ENCODE measurements at places on chromosomes 4 and X.

GRCh38 chr4:145697332-145697731 lies 17.4 kb downstream of the C4orf51 start:
- no peak for DNase-seq

GRCh38 chr4:147480502-147480890 lies 401 bp upstream of the EDNRA start:
- no peak for DNase-seq

- DNase-seq: no peak
Observed at GRCh38 chrX:152155766-152156310, 17.5 kb upstream of the MAGEA10 start.

- DNase-seq: no peak
Observed at GRCh38 chr4:41256740-41257256, at the start of gene UCHL1. UCHL1 (plus strand) TSS chr4:41256928; CDS start chr4:41256977, 49 bp downstream.

GRCh38 chr4:138697851-138698250 lies 317.7 kb upstream of the NOCT start:
- DNase-seq: no peak

- DNase-seq: no peak
Observed at GRCh38 chr4:99885063-99885664, 9.1 kb downstream of the LAMTOR3 start.

DNA sequence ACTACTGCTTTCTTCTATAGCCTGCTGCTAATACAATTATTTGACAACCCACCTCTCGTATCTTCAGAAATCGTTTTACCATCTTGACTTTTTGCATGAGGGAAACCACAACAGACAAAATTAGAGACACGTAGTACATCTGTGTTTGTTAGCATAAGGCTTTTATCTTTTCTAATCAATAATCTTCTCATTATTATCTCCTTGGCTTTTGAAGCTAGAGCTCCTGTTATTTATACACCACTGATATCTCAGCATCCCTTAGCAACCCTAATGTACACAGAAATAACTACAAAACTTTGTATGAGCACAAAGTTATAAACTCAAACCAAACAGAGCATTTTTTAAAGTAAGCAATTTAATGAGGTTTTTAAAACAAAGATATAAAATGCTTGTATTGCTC lies 39.7 kb downstream of the CORIN start:
- DNase-seq: no peak

GRCh38 chr4:75878246-75878756 lies 24.0 kb downstream of the PPEF2 start:
- no peak for DNase-seq

DNA sequence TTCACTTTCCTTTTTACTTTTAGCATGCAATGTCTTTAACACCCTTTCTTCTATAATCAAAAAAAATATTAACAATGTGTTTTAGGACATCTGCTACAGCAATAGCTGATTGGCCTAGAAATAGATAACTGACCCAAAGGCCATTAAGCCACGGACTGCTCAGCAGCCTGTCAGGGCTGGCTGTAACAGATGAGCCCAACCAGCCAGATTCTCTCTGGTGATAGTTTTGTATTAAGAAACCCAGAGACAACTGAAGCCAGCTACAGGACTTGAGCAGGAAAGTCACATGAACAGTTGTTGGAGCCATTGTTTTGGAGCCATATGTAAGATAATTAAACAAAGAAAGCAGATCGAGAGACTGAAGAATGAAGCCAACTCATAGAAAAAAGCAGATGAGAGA lies 80.3 kb downstream of the DDIT4L start:
- no peak for DNase-seq

GRCh38 chrX:139826065-139827044 lies 106.5 kb downstream of the ATP11C start:
- no peak for DNase-seq

DNA sequence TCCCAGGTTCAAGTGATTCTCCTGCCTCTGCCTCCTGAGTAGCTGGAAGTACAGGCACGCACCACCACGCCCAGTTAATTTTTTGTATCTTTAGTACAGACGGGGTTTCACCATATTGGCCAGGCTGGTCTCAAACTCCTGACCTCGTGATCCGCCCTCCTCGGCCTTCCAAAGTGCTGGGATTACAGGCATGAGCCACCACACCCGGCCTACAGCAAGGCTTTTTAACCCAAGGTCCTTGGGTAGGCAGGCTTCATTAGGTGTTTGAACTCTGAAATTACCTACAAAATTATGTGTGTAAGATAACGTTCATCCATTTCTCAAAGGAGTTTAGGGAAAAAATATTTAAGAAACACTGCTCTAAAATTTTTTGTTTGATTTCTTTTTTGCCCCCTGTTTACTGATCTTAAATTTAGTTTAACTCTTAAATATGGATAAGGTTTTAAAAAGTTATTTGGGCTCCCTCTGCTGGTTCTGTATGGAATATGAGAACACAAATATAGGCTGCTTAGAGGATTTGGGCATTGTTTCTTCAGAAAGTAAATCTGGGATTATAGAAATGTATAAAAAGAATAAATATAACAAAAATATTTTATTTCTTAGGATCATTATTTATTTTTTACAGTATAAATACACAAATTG lies 92.8 kb downstream of the CBR4 start:
- DNase-seq: no peak

- DNase-seq: no peak
Observed at GRCh38 chr4:118035309-118035708, 1.0 kb downstream of the NDST3 start.

GRCh38 chr4:37970702-37971101 lies 10.5 kb downstream of the PTTG2 start:
- DNase-seq: peak; percentile 43

DNA sequence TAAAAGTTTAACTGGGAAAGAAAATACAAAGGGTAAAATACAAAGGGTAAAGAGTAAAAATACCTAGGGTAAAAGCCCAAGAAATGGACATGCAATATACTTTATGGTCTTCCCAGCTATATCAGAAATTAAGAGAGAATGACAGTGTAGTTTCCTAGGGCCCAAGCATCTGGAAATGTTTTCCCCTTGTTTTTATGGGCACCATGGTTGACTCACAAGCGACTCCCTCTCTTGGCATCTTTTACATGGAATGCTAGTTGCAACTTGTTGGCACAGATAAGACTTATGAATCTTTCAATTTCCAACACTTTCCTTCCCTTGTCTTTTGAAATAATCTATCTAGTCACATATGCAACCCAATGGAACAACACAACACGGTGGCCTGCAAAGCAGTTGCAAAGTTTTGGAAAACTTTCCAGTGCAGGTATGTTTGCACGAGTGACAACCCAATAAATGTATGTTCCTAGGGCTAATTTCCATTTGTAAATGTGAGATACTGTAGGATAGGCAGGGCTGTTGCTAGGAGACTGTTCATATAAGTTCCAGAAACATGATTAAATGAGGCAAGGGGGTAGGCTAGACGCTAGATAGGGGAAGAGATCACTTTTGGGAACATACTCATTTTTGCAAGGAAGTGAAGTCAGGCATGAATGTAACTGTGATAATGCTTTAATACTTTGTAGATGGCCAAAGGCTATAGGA lies 36.4 kb upstream of the CWH43 start:
- DNase-seq: no peak

GRCh38 chr4:15242021-15242420 lies 185.8 kb upstream of the C1QTNF7 start:
- no peak for DNase-seq

DNA sequence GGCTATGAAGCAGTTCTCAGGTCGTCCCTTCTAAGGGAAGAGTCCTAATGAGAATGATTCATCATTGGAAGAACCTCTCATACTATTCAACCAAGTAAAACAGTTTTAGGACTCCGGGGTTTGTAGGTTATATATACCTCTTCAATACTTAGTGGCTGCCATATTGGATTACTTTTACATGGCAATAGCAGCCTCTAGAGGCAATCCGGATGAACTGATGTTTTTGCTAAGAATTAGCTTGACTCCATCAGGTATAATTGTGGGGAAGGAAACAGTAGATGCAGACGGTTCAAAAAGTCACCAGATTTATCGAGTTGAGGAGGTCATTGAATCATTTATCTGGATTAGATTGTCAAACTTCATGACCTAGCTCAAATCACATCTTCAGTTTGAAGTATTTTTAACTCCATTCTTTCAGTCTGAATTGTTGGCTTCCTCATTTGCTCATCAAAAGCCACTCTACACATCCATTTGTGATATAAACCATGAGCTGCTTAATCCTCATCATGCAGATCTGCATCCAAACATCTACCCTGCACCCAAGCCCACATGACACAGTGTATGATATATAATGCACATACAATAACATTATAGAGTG lies 28.4 kb downstream of the GUCY1B1 start:
- no peak for DNase-seq

DNA sequence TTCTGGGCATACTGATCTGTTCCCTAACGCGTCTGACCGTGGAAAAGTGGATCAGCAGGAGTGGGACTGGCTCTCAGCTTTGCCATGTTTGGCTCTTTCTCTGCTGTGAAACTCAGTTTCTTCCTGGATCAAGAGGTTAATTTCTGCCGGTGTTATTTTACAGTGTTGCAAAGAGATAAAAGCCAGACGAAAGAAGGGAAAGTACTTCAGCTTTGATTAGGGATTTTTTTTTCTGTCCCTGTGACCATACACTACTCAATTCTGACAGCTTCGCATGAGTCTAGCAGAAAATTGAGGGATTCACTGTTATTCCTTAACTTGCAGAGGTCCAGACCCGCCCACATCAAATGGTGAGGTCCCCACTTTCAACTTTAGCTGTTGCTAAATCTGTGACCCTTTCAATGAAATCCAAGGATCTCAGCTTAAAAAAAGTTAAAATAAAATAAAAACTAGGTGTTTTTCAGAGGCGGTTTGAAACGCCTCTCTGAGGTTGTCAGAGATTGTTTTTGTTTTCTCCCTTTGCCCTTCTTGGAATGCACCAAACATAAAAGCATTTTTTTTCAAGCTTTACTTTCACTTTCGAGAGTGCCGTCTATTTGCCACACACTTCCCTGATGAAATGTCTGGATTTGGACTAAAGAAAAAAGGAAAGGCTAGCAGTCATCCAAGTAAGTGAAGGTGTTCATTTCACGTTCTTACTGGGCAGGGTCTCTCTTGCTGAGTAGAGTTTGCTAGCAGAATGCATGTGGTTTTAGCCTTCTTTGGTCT lies at the start of gene TLR3:
Gene TLR3 (plus strand): TSS at position 576 of the 768 bp plus-strand sequence. CDS start 7,464 bp downstream, outside the sequence.
- DNase-seq: no peak

DNA sequence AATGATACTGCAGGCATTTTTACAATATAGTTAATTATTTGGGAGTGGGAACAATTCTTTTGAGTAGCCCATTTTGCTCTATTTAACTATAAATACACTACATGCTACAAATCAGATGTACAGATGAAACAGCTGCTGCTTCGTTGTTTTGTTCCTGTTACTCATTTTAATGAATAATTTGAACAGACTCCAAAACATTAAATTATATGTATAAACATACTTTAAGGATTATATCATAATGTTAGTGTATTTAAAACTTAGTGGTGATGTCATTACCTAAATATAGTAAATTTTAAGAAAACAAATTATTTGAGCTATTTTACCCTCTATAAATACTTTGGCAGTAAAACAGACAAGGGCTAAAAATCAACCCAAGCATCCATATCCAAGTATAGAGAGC lies 60.7 kb downstream of the GAB1 start:
- no peak for DNase-seq

DNA sequence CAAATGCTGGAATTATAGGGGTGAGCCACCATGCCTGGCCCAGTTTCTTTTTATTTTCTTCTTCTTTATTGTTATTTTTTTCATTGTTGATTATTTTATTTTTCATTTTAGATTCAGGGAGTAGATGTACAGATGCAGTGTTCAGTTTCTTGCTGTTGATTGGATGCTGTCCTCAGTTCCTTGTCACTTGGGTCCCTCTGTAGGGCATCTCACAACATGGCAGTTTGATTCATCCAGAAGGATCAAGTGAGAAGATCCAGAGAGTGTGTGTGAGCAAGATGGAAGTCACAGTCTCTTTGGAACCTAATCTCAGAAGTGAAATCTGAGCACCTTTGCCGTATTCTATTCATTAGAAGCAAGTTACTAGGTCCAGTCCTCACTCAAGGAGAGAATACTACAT lies 20.9 kb downstream of the HMGB3 start:
- DNase-seq: no peak

DNA sequence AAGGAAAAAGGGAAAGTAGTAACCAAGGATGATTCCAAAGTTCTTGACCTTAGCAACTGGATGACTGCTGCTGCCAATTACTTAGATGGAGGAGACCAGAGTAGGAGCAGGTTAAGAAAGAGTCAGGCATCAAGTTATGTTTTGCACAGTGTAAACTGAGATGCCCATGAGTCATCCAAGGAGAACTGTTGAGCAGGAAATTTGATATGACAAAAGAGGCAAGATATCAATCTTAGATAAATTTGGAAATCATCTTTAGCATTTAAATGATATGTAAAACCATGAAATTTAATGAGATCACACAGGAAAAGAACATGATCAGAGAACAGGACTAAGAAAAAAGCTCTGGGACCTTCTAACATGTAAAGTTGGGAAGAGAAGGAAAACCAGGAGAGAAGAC lies 361.3 kb downstream of the OPHN1 start:
- no peak for DNase-seq

DNA sequence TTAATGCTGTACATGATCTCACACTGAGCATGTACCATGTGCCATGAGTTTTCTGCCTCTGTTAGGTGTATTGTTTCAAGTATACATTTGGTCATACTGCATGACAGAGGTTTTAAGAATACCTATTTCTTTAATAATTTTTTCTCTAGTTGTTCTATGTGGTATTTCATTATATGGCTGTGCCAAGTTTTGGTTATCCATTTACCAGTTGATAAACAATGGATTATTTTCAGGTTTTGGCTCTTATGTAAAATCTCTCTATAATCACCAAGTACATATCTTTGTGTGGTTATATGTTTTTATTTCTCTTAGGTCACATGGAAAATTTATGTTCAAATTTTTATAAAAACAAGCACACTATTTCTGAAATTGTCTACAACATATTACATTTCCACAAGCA lies 221.9 kb downstream of the GPM6A start:
- DNase-seq: no peak

DNA sequence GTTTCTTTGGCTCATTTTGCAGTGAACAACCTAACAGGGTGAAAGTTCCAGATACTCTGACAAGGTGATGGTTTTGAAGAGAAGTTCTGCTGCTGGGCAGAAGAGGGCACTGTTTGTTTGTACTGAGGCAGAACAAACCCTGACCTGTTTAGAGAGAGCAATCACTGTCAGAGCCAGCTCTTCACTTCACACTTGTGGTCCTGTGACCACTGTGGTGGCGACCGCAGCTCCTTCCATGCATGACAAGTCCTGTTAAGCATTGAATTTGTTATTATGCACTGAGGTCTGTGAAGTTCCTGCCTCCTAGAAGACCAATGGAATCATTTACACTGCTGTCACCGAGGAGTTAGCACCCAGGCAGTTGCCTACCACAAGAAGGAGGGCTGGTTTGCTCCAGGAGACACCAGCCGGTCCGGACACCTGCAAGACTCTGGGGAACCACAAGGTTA lies 86.6 kb downstream of the ZNF330 start:
- peak; percentile 54 for DNase-seq

GRCh38 chr4:148452970-148453369 lies 10.8 kb upstream of the NR3C2 start:
- no peak for DNase-seq

- DNase-seq: peak; percentile 38
Observed at GRCh38 chr4:110055158-110055768, 142.6 kb downstream of the EGF start.

GRCh38 chr4:150329373-150329772 lies 251.1 kb downstream of the DCLK2 start:
- DNase-seq: no peak
